Activated naive CD8-positive, alpha-beta T cell treated with anti-CD3 and anti-CD28 coated beads, Interleukin-2, amount 10 ng/mL, durations not matched to agents 7 days and 5 days (primary cell): ENCODE measurements at places on chromosomes 16 and 17.

DNA sequence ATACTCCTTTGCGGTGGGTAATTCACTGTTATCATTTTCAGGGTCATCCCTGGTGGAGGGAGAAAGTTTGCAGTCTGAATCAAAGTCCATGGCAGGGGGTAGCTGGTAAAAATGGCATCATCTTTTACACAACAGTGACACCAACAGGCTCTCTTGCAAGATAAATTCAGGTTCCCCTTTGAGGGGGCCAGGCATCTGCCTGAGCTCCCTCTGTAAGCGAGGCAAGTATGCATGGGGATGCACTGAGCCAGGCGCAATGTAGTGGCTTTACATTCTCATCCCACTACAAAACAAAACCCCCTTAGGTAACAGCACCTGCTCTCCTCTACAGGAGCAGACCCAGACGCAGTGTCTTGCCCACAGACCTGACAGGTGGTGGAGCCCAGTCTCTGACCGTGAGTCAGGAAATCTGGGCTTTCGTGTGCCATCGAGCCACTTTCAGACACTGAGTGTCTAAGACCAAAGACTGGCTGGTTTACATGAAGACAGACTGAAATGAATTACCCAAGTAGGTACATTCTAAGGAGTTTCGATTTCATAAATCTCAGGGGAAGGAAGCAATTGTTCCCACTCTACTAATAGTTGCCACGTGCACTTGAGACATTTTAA lies 17.7 kb downstream of the LITAFD start:
- no peak for DNase-seq

DNA sequence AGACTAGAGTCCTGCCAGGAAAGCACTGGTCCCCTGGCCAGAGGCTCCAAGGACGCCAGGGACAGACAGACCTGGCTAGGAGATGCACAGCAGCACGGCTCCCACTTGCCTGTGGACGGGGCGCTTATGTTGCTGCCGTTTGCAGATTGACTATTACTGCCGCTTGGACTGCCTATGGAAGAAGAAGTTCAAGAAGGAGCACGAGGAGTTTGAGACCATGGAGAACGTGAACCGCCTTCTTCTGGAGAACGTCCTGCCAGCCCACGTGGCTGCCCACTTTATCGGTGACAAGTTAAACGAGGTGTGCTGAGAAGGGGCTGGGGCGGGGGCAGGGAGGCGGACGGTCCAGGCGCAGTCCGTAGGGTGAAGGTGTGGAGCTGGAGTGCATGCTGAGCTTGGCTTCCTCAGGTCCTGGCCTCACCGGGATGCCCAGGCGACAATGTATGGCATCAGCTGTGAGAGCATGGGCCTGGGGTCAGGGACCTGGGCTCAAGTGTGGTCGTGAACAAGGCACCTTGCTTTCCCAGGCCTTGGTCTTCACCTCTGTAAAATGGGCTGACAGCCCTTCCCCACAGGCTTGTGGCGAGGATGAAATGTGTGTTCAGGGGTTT lies 45.6 kb downstream of the ADCY7 start:
- DNase-seq = no peak

DNA sequence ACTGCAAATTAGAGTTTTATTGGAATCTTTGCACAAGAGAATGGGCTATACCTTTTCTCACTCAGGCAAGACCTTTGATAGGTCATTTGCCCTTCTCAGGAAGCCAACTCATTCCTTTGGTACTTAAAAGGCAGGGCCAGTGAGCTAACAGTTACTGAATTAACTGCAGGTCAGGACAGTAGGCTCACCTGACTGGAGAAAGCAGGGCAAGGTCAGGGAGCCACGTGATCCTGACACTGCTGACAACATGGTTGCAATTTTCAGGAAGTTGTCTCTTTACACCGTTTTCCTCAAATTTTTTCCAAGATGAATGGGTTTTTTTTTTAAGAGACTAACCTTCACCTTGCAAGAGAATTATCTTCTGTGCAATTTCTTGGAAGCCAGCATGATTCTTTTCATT lies 21.1 kb downstream of the CPSF4L start:
- no peak for DNase-seq

- DNase-seq = no peak
Measured at GRCh38 chr17:49339354-49339753, 22.7 kb downstream of the ZNF652 start.

DNA sequence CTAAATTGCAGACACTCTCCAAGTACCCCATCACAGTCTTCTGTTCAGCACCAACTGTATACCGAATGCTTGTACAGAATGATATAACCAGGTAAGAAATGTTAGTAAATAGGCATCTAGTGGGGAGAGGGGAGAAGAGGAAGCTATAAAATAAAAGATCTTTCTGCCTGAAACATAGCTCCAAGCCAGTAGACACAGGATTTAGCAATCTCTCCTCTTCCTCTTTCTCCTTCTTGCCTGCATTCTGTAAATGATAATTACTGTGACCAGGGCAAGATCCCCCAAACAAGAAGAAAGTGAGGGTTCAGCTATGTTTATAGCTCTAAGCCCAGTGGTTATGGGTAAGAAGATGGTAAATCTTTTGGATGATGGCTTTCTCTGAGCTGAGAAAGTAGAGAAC lies 17.9 kb downstream of the ACSM3 start:
- no peak for DNase-seq

GRCh38 chr17:80227156-80227555 lies 6.9 kb downstream of the SLC26A11 start:
- DNase-seq = no peak

GRCh38 chr16:85334718-85335583 lies 222.7 kb upstream of the CIBAR2 start:
- peak; percentile 55 for DNase-seq

- no peak for DNase-seq
Measured at GRCh38 chr17:44002141-44002848, 2.1 kb upstream of the NAGS start.

- no peak for DNase-seq
Measured at GRCh38 chr16:66846266-66846665, 2.1 kb downstream of the CA7 start.

- no peak for DNase-seq
Measured at GRCh38 chr17:61799812-61800484, 63.4 kb downstream of the BRIP1 start.

GRCh38 chr17:40319651-40320540 lies 10.9 kb downstream of the RARA start:
- peak; percentile 57 for DNase-seq

DNA sequence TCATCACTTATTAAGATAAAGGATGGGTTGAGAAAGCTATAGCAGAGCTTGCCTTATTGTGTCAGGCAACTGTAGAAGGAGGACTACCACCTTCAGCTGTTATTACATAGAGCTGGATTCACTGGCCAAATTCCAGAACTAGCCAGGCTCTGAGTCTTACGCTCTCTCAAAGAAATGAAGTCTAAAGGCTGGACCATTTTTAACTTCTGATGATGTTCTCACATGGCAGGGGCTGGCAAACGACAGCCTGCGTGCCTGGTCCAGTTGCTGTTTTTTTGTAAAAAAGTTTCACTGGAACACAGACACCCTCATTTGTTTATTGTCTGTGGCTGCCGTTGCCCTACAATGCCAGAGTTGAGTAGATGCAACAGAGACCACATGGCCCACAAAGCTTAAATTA lies 21.2 kb downstream of the TRAF4 start:
- DNase-seq = no peak

GRCh38 chr17:28563475-28563874 lies 7.8 kb downstream of the PIGS start:
- DNase-seq = no peak

DNA sequence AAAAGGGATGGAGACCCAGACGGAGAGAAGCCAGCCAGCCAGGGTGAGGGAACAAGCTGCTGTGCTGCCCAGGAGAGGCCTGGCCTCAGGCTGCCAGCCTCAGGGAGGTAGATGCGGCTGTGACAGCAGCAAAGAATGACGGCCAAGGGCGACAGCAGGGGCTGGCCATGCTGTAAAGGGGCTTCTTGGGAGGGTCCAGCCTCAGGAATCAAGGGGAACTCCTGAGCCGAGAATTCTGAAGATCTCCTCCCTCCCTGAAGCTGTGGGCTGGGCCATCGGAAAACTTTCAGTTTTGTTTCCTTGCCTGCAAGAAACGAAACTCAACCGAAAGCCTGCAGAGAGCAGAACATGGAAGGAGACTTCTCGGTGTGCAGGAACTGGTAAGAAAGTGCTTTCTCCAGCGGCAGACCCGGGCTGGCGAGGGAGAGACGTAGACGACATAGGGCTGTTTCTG lies at the start of gene XAF1:
TSS of gene XAF1 (plus strand) at position 316 of the 454 bp plus-strand sequence. CDS start at position 349, 33 bp downstream.
- DNase-seq = peak; percentile 67

DNA sequence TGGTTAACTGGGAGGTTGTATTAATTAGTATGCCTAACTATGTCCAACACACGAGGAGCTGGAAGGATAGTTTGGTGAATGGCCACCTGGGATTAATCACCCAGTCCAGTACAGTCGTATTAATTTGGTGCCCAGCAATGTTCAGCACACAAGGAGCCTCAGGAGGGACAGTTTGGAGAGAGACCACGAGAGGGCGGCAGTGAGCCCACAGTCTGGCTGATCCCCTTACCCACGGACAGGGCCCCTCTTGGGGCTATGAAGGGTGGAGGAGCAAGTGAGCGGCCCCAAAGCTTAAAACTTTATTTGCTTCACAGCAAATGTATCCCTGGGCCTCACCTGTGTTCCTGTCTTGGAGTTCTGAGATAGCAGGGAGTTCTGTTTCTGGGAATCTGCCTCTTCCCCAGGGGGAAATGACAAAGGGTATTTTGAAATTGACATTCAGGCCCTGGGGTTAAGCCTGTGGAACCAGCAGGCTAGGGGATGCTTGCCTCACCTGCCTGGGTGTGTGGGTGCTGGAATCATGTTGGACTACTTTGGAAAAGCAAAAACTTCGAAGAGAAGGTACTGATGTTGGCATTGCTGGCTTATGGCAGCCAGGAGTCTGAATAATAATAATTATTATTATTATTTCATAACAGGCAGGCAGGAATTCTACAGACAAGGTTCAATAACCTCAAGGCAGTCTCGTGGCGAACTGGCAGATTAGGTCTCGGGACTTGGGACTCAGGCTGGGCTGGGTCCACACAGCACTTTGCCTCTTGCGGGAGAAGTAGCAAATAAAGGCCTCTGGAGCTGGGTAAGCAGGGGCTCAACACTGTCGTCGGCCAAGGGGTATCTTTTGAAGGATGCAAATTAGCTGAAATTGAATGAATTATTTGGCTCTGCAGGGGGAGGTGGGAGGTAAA lies 227.6 kb upstream of the ASIC2 start:
- DNase-seq = peak; percentile 57

- DNase-seq = peak; percentile 50
Measured at GRCh38 chr16:17467923-17468540, 2.7 kb downstream of the XYLT1 start.

- DNase-seq = no peak
Measured at GRCh38 chr17:36506831-36507230, 20.4 kb downstream of the ZNHIT3 start.

GRCh38 chr17:31261601-31262000 lies 35.4 kb downstream of the OMG start:
- no peak for DNase-seq

GRCh38 chr16:77468831-77469230 lies 34.0 kb upstream of the ADAMTS18 start:
- DNase-seq = no peak

- DNase-seq = no peak
Measured at GRCh38 chr16:28058839-28059589, 4.5 kb downstream of the GSG1L start.

- DNase-seq = no peak
Measured at GRCh38 chr17:38724337-38724988, 5.7 kb upstream of the CISD3 start.

GRCh38 chr16:57945740-57946138 lies 25.2 kb downstream of the CNGB1 start:
- no peak for DNase-seq

DNA sequence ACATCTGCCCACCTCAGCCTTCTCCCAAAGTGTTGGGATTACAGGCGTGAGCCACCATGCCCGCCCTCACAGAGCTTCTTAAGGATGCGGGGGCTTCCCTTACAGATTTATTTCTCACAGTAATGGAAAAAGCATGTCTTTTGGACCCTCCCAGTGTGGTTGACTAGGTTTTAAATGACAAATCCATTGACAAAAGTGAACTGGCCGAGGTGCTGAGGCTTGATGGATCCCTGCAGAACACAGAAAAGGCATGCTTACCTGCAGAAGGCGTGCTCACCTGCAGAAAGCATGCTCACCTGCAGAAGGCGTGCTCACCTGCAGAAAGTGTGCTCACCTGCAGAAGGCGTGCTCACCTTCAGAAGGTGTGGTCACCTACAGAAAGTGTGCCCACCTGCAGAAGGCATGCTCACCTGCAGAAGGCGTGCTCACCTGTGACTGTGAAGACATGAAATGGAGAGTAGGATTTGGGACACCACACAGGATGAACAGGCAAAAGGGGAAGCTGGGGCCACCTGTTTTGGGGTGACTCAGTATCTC lies 15.1 kb upstream of the BBS2 start:
- no peak for DNase-seq

DNA sequence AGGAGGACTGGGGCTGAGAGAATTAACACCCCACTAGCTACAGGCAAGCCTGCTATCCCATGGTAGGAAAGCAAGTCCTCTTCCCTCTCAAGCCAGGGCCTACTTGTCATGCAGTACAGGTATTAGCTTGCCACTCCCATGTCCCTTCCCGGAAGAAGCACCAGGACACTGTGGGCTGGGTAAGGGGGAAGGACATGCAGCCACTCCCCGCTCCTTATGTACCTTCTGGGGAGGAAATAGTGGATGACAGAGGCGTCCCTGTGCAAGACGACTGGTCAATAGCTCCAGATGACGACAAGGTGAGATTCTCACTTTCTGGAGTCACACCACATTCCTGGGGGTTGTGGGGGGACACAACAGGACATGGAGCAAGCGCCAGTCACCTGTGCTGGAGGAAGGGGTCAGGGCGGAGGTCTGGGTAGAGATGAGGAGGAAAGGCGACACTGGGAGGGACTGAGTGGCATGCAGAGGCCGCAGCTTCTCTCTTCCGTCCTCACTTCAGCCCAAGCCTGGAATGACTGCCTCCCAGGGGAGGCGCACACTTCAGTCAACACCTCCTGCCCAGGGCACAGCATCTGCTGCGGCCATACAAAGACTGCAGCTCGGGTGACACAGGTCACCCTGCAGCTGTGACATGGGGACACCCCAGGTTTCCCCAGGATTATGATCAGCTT lies 15.1 kb upstream of the FOXJ1 start:
- no peak for DNase-seq

- DNase-seq = no peak
Measured at GRCh38 chr16:89821438-89822187, 5.2 kb upstream of the FANCA start.

GRCh38 chr17:46057366-46057765 lies 58.3 kb downstream of the STH start:
- no peak for DNase-seq

- DNase-seq = peak; percentile 12
Measured at GRCh38 chr17:77526728-77527350, 386.1 kb downstream of the SEC14L1 start.

GRCh38 chr16:58249780-58250478 lies 44.9 kb downstream of the PRSS54 start:
- DNase-seq = peak; percentile 94

- DNase-seq = no peak
Measured at GRCh38 chr16:58284031-58284430, 10.8 kb downstream of the PRSS54 start.

- DNase-seq = no peak
Measured at GRCh38 chr17:5283571-5284315, 1.7 kb downstream of the RABEP1 start.

GRCh38 chr17:31558748-31559583 lies 167.5 kb downstream of the RAB11FIP4 start:
- DNase-seq = peak; percentile 68
